ENCODE measurements at places on chromosomes 5 and 9. TPM values are rescaled to one million over a fixed set of nuclear protein-coding genes. Genes with fewer than 3 reads are reported as not detected.

DNA sequence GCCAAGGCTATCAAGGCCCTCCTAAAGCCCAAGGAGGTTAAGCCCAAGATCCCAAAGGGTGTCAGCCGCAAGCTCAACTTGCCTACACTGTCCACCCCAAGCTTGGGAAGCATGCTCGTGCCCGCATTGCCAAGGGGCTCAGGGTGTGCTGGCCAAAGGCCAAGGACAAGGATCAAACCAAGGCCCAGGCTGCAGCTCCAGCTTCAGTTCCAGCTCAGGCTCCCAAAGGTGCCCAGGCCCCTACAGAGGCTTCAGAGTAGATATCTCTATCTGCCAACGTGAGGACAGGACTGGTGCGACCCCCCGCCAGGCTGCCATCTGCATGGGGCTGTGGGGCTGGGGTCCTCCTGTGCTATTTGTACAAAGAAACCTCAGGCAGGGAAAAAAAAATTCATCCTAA is 3.3 kb downstream of the HOMER1 start:
- no peak for DNase-seq

BTNL8 gene
- total RNA-seq, result 0.19 TPM

GFI1B gene
- not detected for total RNA-seq

CBY3 gene
- total RNA-seq, result not detected

SPATA31D4 gene
- not detected for total RNA-seq

DNA sequence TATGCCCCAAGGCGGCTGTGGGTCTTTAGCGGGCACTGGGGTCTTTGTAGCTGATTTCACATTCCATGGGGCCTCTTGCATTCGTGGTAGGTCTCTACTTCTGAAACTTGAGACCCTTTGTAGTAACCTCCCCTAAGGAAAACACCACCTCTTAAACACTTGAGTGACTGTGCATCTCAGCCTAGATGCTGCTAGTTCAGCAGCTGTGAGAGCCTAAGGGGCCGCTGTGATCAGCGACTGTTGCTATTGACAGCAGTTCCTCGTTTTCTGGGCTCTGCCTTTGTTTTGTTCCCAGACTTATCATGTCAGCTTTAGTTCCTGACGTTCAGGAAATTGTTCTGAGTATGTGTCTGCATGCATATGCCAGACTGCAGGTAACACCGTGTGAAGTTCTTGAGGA is 171.2 kb downstream of the HSPA4 start:
- peak; percentile 70 for DNase-seq

Measured in dermis blood vessel endothelial cell (primary cell).